ENCODE measurements at places on chromosomes 5 and 9. TPM values are rescaled to one million over a fixed set of nuclear protein-coding genes. Genes with fewer than 3 reads are reported as not detected.

DNA sequence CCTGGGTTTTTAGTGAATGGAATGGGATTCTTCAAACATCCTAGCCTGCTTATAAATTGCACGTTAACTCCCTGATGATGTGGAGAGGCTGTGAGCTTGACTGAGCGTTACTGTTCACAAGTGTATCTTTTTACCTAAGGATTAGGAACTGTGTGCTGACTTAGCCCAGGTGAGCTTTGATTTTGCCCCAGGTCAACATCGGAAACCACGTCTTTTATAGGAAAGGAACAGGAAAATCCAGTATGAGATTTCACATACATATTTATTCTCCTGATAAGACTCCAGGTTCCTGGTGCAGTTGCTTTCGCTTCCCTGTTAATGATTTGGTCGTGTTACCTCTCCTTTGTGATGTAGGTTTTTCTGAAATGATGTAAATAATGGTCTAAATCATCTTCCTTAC is 103.2 kb upstream of the BASP1 start:
- H3K36me3 ChIP-seq, result no peaks in the 10 kb centered on the region
- no peak overlapping the region for H3K4me3 ChIP-seq
- H3K27me3 ChIP-seq, result no peaks in the 10 kb centered on the region
- no peak overlapping the region for H3K27ac ChIP-seq
- peaks cover 16% of the 10 kb centered on the region for H3K4me1 ChIP-seq

Gene INSL4
- total RNA-seq, result not detected

DNA sequence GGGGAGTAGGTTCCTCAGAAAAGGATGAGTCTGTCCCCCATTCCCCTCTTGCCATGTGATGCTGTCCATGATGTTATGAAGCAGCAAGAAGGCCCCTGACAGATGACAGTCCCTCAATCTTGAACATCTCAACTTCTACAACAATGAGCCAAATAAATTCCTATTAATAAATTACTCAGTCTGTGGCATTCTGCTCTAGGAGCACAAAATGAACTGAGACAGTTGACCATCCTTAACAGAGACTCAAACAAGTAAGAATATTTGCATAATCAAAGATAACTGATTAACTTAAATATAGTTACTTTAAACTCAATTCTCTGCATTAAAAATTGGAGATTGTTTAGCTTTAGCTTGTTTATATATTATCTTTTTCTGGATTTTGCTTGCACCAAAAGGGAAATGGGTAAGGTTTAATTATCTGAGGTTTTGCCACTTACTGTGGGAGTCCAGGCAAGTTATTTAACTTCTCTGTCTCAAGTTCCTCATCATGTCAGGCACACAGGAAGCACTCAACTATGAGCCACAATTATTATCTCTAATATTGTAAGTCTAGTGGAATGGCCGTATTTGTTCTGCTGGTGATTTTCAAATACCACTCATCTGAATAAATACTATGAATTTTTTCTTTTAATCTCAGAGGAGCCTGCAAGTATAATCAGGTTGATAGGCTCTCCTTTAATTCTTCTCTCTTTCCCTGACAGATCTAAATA is 162.9 kb downstream of the TSSK1B start:
- no peak overlapping the region for H3K27ac ChIP-seq
- H3K4me1 ChIP-seq, result peaks cover 77% of the 10 kb centered on the region
- no peaks in the 10 kb centered on the region for H3K27me3 ChIP-seq
- DNase-seq, result no peak

- DNase-seq, result no peak
- H3K27me3 ChIP-seq, result peaks cover 61% of the 10 kb centered on the region
- no peaks in the 10 kb centered on the region for H3K36me3 ChIP-seq
- H3K4me3 ChIP-seq, result peak within 1 kb of the TSS; percentile 60
- no peak within 1 kb of the TSS for H3K27ac ChIP-seq
- H3K4me1 ChIP-seq, result peaks cover 40% of the 10 kb centered on the region
Observed at GRCh38 chr9:116153765-116154333, at the start of gene PAPPA. TSS of gene PAPPA (plus strand) at chr9:116153791. CDS start at chr9:116154173, 382 bp downstream.

Gene SLC27A6
- total RNA-seq, result 1.9 TPM

DNA sequence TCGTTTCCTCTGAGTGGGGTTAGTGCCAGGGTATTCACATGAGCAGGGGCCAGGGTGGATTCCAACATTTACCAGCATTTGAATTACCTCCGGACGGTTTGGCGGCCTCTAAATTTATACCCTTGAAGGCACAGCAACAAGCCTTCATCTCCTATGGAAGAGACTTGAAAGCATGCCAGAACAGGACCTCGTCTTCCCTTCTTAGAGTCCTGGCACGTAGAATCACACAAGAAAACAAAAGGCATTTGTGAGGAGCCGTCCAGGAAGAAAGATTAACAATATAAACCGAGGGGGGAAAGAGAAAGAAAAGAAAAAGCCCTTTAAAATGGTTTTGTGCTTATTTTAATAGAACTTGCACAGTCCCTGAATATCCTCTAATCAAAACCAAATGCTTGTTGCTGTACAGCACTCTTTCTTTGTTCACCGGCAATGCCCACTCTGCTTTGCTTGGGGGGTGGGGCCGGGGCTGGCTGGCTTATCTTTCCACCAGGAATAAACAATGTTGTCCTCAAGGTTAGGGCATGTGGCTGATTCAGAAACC is 575.8 kb upstream of the ZNF462 start:
- no peak overlapping the region for H3K4me3 ChIP-seq
- peak; percentile 25 for DNase-seq
- H3K36me3 ChIP-seq, result no peaks in the 10 kb centered on the region
- H3K27me3 ChIP-seq, result no peaks in the 10 kb centered on the region

GRCh38 chr9:87223392-87224246 is 274.0 kb upstream of the DAPK1 start:
- no peak for DNase-seq
- H3K27me3 ChIP-seq, result no peaks in the 10 kb centered on the region
- H3K27ac ChIP-seq, result no peak overlapping the region
- no peak overlapping the region for H3K4me3 ChIP-seq
- H3K36me3 ChIP-seq, result no peaks in the 10 kb centered on the region
- H3K4me1 ChIP-seq, result no peaks in the 10 kb centered on the region

GRCh38 chr5:141692919-141693725 is 11.1 kb upstream of the ARAP3 start:
- peaks cover 16% of the 10 kb centered on the region for H3K4me1 ChIP-seq
- peak; percentile 29 for DNase-seq
- no peaks in the 10 kb centered on the region for H3K36me3 ChIP-seq

Gene BTNL8
- 0.22 TPM for total RNA-seq

DNA sequence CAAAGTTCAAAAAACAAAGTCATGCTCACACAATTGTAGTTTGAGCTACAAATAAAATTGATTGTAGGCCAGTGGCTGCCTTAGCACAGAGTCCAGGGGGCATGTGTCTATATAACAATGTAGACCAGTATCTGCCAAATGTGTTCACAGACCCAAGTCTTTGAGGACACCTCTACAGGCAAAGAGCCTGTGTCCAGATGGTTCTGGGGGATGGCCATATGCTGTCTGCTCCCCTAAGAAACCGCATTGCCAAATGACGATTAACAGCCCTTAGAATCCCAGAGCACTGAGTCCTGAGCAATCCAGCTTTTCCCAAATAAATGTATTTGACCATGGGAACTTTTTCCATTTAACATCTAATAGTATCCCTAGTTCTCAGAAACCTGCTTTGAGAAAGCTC is 169.6 kb downstream of the ADCY2 start:
- no peak overlapping the region for H3K4me3 ChIP-seq
- H3K4me1 ChIP-seq, result no peaks in the 10 kb centered on the region
- H3K27me3 ChIP-seq, result no peaks in the 10 kb centered on the region
- no peak overlapping the region for H3K27ac ChIP-seq
- H3K36me3 ChIP-seq, result no peaks in the 10 kb centered on the region

GRCh38 chr5:99621772-99622681 is 693.2 kb upstream of the CHD1 start:
- no peak for DNase-seq
- H3K4me1 ChIP-seq, result no peaks in the 10 kb centered on the region
- no peak overlapping the region for H3K4me3 ChIP-seq
- no peaks in the 10 kb centered on the region for H3K27me3 ChIP-seq
- no peaks in the 10 kb centered on the region for H3K36me3 ChIP-seq
- H3K27ac ChIP-seq, result no peak overlapping the region

Gene UGT3A1
- 5.6 TPM for total RNA-seq
